ENCODE measurements at places on chromosomes 3 and 15.

DNA sequence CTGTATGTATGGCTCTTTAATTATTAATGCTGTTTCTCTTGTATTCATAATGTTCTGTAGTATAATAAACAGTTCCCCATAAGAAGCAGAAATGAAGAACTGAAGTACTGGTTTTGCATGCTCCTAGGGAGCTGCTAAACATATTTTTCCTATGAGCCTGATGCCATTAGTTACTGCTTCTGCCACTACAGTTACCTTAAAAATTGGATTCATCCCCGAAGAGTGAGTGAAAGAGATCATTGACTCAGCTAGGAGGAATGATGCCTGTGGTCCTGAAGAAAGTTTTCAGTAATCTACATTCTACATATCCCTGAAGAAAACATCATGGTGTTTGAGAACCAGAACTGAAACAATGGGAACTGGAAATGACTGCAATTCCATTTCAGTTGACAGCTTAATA, 37.1 kb upstream of the ST3GAL6 start:
- no peak for DNase-seq

DNA sequence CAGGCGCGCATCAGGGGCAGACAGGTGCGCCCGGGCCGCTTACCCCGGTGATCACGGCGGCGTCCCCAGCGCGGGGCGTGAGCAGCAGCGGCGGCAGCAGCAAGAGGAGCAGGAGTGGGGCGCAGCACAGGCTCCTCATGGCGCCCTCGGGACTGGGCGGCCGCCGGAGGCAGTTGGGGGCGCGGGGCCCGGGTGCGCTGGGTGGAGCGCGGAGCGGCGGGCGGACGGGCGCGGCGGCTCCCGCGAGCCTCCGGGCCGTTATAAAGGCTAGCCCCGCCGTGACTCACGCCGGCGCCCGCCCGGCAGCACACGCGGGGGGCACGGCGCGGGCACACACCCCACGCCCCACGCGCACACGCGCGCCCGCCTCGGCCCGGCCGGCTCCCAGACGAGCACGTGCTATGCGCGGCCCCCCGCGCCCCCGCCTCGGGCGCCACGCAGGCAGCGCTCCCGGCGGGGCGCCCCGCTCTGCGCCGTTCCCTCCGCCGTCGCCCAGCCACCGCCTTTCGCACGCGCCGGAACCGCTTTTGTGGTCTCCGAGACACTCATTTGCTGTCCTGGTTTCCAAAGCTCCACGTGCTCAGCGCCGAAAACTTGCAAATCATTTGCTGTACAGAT, at the start of gene PROK2:
PROK2 (minus strand) TSS at position 235 of the 618 bp plus-strand sequence; CDS start at position 139, 96 bp downstream.
- peak; percentile 89 for DNase-seq

DNA sequence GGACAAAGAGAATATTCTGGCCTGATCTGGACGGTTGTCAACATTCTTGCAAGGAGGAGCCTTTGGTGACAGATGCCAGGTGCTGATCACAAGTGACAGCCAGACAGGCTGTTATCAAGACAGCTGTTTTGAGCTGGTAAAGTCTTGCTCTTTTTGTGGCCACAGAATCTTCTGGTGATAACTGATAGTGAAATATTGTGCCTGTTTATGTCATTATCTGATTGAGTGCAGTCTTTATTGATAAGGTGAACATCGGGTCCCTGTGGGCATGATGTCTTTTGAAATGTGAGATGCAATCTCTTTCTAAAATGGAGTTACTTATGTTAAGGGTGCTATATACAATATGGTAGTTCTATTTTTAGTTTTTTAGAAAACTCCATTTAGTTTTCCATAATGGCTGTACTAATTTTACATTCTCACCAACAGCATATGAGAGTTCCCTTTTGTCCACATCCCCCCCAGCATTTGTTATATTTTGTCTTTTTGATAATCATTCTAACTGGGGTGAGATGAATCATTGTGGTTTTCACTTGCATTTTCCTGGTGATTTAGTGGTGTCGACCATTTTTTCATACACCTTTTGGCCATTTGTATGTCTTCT, 10.7 kb downstream of the CEP63 start:
- no peak for DNase-seq

DNA sequence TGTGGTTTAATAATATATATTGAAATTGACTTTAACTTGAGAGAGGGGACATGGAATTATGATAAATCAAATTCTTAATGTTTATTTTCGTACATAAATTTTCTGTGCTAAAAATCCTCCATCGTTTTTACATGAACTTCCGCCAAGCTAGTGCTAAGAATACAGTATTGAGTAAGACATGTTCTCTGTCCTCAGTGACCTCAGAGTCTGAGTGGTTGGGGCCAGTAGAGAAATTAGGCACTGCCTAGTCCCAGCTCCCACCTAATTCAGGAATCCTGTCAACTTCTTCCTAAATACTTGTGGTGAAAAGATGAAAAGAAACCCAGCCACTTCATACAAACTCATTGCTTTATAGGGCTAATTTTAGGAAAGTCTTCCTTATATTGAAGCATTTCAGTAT, 110.3 kb downstream of the PPP2R3A start:
- DNase-seq = no peak

DNA sequence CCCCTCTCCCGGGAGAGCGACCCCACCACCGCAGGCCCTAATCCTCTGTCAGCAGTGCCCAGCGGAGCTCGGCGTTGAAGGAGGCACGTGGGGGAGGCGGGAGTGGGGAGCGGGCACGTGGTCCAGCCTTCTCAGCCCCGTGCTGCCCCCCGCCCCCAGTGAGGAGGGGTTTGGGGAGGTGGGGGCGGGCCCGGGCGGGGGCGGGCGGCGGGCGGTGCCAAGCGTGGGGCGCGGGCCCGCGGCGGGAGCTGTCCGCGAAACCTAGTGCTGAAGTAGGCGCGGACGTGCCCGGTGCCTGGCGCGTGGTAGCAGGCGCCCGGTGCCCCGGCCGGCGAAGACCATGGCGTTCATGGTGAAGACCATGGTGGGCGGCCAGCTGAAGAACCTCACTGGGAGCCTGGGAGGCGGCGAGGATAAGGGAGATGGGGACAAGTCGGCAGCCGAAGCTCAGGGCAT, at the start of gene CPLX3:
CPLX3 (plus strand) TSS at position 264 of the 456 bp plus-strand sequence; CDS start at position 341, 77 bp downstream.
- no peak for DNase-seq

- DNase-seq = no peak
Observed at GRCh38 chr3:127377801-127378655, 90.2 kb upstream of the PRR20G start.

DNA sequence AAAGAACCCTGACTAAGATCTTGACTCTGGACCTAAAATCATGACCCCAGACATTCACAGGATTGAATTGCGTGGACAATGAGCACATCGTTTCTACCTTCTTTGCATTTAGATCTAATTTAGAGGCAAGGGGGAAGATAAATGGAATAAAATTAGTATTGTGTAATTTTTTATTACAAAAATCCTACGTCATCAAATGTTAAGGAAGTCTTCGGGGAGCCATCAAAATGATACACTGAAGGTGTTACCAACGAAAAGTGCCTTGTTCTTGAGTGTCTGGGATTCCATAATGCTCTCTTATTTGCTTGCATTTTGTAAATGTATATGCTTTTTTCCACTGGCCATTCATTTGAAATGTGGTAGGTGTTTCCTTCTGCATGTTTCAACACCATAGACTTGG, 52.8 kb upstream of the C3orf49 start:
- DNase-seq = no peak

DNA sequence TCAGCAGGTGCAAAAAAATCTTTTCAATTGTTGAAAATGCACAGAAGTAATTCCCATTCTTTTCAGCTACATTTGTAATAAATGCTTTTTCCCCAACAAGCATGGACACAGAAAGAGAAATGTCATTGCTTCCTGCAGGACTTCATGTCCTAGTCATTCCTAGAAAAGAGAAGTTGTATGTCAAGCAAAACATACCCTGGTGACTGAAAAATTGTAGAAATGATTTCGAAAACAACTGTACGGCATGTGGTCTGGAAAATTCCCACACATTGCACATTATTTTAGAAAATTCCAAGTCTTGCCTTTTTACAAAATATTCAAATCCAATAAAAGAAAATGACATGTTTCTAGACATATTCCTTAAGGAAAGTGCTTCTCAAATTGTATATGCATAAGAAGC, 50.4 kb upstream of the ALCAM start:
- no peak for DNase-seq

GRCh38 chr3:155872904-155873646, 2.6 kb downstream of the GMPS start:
- no peak for DNase-seq

- no peak for DNase-seq
Observed at GRCh38 chr3:17035033-17035432, 150.3 kb downstream of the PLCL2 start.

DNA sequence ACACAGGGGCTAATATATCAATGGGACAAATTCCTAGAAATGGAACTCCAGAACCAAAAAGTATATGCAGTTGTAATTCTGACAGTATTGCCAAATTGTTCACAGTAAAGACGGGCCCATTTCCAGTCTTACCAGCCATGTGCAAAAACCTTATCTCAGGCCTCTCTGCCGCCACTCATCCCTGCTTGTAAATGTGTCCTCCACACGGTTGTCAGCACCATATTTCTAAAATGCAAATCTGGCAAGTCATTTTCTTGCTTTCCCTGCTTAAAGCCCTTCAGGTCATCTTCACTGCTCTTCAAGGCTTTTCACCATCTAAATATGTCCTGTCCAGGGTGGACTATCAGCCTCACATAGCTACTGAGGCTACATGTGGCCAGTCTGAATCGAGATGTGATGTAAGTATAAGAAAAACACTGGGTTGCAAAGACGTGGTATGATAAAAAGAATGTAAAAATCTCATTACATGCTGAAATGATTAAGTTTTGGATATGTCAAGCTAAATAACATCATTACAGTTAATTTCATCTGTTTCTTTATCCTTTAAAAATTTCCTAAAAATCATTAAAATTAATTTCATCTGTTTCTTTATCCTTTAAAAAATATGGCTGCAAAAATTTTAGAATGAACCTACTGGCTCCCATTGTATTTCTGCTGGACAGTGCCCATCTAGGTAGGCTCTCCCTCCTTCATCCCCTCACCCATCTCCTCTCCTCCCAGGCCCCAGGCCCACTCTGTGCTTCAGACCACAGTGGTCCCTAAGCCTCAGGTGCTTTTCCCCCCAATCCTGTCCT, 980 bp downstream of the PARP9 start:
- DNase-seq = no peak

DNA sequence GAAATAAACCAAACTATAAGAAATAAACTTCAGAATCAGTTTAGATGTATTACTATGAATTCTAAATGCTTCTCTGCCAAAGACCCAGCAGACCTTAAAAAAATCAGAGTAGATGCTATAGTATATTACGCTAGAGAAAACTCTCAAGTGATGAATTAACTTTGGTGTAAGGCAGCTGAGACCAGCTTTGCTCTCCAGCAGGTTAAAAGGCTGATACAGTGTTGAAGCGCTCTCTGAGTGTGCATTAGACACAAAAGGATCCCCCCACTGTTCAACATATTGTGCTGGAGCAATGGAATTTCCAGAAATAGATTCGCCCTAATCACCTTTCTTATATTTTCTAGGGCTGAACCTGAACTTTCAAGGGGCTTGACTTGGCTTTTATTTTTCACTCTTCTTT, 190.0 kb downstream of the EFHB start:
- no peak for DNase-seq

DNA sequence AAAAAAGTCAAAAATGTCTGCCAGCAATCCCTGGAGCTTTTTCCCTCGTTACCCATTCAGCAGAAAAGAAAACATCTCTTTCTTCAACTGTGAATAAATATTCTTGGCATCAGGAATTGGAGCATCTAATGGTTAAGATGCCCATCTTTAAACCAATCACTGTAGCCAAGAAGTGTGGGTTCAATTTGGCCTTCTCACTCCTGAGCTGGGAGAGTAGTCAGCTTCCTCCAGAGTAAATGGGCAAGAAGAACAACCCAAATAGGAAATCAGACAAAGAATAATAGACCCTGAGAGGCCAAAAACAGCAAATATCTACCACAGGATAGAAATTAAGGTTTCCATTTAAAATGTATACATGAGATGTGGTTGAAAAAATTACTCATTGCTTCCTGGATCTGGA, 508.0 kb upstream of the MDFIC2 start:
- no peak for DNase-seq

DNA sequence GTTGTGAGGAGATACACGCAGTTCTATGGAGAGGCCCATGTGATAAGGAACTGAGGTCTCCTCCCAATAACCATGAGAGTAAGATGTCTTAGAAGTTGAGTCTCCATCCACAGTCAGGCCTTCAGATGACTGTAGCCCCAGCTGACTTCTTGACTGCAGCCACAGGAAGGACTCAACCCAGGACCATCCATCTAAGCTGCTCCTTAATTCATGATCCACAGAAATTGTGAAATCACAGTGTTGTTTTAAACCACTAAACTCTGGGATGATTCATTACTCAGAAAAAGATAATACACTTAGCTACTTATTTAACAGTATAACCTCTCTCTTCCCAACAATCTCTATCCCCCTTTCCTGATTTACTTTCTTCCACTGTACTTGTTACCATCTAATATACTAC, 173.3 kb downstream of the ALDH1A2 start:
- no peak for DNase-seq

DNA sequence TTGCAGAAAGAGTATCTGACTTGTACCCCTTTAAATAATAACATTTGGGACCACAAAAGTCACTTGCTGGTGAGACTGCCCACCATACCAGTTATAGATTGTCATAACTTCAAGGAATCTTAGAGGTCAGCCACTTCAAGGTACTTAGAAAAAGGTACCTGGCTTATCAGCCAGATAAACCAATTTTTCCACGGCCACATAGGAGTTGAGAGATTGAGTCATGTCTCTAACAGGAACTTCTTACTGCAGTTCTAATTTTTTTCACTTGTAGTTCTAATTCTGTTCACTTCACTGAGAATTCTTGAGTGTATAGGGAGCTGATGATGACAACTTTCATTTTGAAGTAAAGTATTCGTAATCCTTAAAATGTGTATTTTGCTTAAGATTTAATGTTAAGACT, 317.1 kb upstream of the CBLB start:
- no peak for DNase-seq

DNA sequence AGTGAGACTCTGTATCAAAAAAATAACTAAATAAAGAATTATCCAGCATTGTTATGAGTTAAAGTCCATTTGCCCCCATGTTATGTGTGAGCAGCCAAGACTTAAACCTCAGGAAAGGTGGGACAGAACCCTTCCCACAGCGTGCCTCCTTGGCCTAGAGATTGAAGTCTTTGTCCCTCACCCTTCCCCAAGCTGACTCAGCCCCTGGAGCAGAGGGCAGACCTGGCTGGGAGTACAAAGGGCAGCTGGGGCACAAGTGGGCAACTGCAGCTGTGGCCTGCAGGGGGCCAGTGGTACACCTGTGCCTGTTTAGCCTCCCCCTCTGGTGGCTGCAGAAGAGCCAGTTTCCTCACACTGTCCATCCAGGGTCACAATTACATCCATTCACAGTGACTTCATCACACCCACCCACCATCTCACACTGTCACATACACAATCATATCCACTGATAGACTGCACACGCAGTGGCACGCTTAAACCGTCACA, 940 bp upstream of the ACY1 start:
- peak; percentile 40 for DNase-seq

Measured in left lung (tissue), 14 donors.